RCC 7860 (cell line): ENCODE measurements at places on chromosomes 7 and 10.

- DNase-seq: peak; percentile 49
These were observed 50.9 kb downstream of the AASS start for GRCh38 chr7:122092964-122093797.

- no peak for DNase-seq
These were observed 62.1 kb downstream of the AKAP9 start for GRCh38 chr7:92002720-92003119.

- no peak for DNase-seq
These were observed 7.8 kb downstream of the LIPF start for GRCh38 chr10:88672041-88672440.

GRCh38 chr10:69096045-69096444 lies 8.1 kb downstream of the SRGN start:
- no peak for DNase-seq

GRCh38 chr10:18409599-18410397 lies 241.6 kb downstream of the NSUN6 start:
- DNase-seq: no peak

DNA sequence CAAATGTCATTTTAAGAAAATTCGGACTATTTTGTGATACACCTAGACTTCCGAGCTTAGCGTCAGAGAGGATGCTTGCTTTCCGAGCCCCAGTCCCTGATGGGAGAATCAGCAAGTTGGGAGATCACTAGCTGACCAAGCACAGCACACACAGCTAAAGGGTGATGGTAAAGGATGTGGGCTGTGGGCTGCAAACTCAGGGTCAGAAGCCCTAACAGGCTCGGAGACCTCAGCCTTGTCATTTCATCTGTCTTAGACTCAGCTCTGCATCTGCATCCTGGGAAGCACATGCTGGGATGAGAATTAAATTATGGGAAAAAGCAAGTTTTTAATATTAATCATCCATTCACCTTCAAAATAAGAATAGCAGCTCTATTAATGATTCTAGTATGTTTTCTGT lies 3.3 kb downstream of the CUBN start:
- no peak for DNase-seq
